ENCODE measurements at places on chromosomes 1 and 21. TPM values are rescaled to one million over a fixed set of nuclear protein-coding genes. Genes with fewer than 3 reads are reported as not detected.
A peak's percentile ranks its signal among the peaks of the same experiment; 100 is the strongest.

GRCh38 chr1:176601348-176601747 lies 138.4 kb downstream of the PAPPA2 start:
- H3K27me3 ChIP-seq = no peaks in the 10 kb centered on the region
- no peak overlapping the region for H3K4me3 ChIP-seq
- peak; percentile 12 for DNase-seq

DNA sequence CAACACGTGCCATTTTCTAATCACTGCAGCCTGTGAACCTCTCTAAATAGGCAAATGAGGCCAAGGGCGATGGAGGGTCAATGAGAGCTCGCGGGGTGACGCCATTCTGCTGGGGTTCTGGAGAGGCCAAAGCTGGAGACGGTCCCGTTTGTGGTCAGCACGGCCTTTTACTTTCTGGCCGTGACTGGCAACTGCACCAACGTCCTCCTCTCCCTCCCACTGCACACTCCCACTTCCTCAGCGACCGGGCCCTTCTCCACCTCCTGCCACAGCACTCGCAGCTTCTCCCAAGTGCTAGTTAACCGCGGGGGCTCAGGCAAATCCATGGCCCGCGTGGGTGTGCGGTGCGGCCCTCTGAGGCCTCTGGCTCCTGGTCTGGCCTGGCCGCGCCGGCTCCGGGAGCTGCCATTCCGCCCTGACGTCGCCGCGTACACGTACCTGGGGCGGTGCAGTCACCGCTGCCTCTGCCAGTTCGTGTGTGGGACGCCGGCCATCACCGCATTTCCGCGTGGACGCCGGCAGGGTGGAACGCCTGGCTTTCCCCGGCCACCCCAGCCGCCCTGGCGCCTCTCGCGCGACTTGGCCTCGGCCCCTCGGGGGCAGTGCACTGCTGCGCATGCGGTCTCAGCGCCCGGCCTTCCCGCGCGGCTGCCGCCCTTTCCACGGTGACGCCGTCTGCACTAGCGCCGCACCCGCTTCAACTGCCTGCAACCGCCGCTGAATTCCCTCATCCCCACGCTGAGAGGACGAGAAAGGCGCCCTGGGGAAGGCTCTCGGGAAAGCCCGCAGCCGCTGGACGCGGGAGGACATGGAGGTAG lies 18.2 kb downstream of the OR2C3 start:
- DNase-seq = no peak
- no peaks in the 10 kb centered on the region for H3K4me1 ChIP-seq
- no peak overlapping the region for H3K4me3 ChIP-seq
- no peaks in the 10 kb centered on the region for H3K36me3 ChIP-seq
- no peak overlapping the region for H3K27ac ChIP-seq
- peaks cover 7% of the 10 kb centered on the region for H3K27me3 ChIP-seq

GRCh38 chr1:43711524-43712386 lies 4.4 kb downstream of the ST3GAL3 start:
- no peaks in the 10 kb centered on the region for H3K27me3 ChIP-seq
- no peak overlapping the region for H3K4me3 ChIP-seq
- peaks cover 4% of the 10 kb centered on the region for H3K36me3 ChIP-seq
- H3K27ac ChIP-seq = no peak overlapping the region
- DNase-seq = no peak

DNA sequence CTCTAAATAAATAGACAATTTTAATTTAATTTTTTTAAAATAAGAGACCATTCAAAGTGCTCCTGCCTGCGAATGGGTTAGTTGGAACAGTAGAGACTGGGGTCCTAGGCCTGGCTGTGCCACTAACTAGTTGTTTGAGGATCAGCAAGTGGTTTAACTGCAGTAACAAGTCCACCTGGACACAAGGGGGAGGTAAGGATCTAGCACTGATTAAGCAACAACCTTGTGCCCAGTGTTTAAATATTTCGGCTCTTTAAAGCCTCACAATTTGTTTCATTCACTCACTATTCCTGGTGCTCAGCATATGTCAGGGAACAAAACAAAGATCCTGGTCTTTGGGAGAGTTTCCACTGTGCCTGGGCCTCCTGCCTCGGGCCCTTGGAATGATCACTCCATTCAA lies 1.6 kb upstream of the AGT start:
- no peaks in the 10 kb centered on the region for H3K36me3 ChIP-seq
- H3K27me3 ChIP-seq = no peaks in the 10 kb centered on the region
- H3K27ac ChIP-seq = no peak overlapping the region
- DNase-seq = no peak
- H3K4me1 ChIP-seq = peaks cover 10% of the 10 kb centered on the region

Gene SH2D1B
- total RNA-seq = not detected

Gene TAS1R1
- not detected for total RNA-seq
